ENCODE measurements at places on chromosomes 3 and 15. TPM values are rescaled to one million over a fixed set of nuclear protein-coding genes. Genes with fewer than 3 reads are reported as not detected.

SCG5 gene
- total RNA-seq = 2.9 TPM

SPTSSB gene
- not detected for total RNA-seq

DGKG gene
- total RNA-seq = 1.1 TPM

FOXL2NB gene
- total RNA-seq = not detected

GLDN gene
- 36.2 TPM for total RNA-seq

ZBBX gene
- not detected for total RNA-seq

SNX22 gene
- 0.75 TPM for total RNA-seq

LTK gene
- 0.51 TPM for total RNA-seq

TMA7 gene
- total RNA-seq = 327 TPM

GPX1 gene
- total RNA-seq = 732 TPM

GPR149 gene
- total RNA-seq = not detected

TPRG1 gene
- 31.3 TPM for total RNA-seq

KLHL6 gene
- total RNA-seq = 4.0 TPM

PLSCR5 gene
- total RNA-seq = not detected

RCCD1 gene
- 6.6 TPM for total RNA-seq

SNTN gene
- total RNA-seq = not detected

LYSMD4 gene
- total RNA-seq = 10.2 TPM

FURIN gene
- total RNA-seq = 45.8 TPM

SCAMP5 gene
- 4.1 TPM for total RNA-seq

WDR49 gene
- 2.6 TPM for total RNA-seq

THAP10 gene
- 2.1 TPM for total RNA-seq

LRRC31 gene
- total RNA-seq = not detected

MED12L gene
- total RNA-seq = under 0.01 TPM

CDHR4 gene
- total RNA-seq = not detected

LAMB2 gene
- 411 TPM for total RNA-seq

SLC28A1 gene
- total RNA-seq = not detected

PARP16 gene
- 8.1 TPM for total RNA-seq

PRKCD gene
- total RNA-seq = 26.2 TPM

BSN gene
- 0.16 TPM for total RNA-seq

PCOLCE2 gene
- total RNA-seq = 227 TPM

CEMIP gene
- not detected for total RNA-seq

PYDC2 gene
- not detected for total RNA-seq

CHRM5 gene
- not detected for total RNA-seq

ADAMTS17 gene
- total RNA-seq = 0.57 TPM

SSUH2 gene
- 0.98 TPM for total RNA-seq

SETMAR gene
- 46.6 TPM for total RNA-seq

CCPG1 gene
- 97.7 TPM for total RNA-seq

MEIS2 gene
- total RNA-seq = 10.3 TPM

NUDT16 gene
- total RNA-seq = 40.1 TPM

CPN2 gene
- 0.38 TPM for total RNA-seq

GCNT3 gene
- not detected for total RNA-seq

LRRC15 gene
- total RNA-seq = not detected

DCLK3 gene
- not detected for total RNA-seq

CTXN2 gene
- total RNA-seq = not detected

DNAJA4 gene
- 14.3 TPM for total RNA-seq

SLC9A9 gene
- 41.1 TPM for total RNA-seq

ALPK3 gene
- 70.3 TPM for total RNA-seq

Measured in subcutaneous adipose tissue (tissue), 4 donors.